RCC 7860 (cell line): ENCODE measurements at places on chromosomes 13 and 19.

- DNase-seq: peak; percentile 55
Measured at GRCh38 chr13:26952551-26953143, 192.1 kb upstream of the GPR12 start.

DNA sequence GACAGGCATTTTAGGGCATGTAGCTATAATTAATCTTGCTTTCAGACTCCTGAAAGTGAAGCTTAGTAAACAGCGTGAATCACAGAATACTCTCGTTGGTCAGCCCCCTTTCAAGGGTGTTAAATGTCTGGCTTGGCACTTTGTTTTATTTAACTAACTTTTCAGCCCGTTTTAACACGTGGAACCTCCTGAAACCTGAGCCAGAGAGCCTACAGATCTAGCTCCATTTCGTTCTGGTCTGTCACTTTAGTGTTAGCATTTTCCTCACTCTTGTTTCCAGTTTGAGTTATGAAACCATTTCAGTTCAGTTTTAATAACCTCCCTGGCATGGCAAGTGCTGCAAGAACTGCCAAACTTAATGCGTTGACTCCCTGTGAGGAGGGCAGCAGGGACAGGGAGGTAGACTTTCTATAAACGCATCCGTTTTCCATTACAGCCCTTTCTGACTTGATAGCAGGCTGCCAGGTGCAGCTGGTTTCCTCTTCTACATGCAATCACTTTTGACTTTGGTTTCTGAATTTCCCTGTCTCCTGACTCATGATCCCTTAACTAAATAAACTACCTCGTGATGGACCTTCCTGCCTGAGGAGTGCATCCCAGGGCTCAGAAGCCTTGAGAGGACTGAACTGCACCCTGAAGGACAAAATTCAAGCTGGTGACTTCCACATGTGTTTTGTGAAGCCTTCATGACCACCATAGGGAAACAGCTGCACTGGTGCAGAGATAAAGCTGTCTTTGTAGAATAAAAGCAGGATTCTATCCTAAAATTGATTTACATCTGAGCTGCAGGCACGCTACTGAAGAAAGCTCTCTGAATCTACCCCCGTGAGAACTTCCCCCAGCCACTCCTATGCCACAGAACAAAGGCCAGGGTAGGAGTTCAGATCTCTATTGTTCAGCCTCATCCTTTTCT, 192.6 kb downstream of the DLEU7 start:
- no peak for DNase-seq

DNA sequence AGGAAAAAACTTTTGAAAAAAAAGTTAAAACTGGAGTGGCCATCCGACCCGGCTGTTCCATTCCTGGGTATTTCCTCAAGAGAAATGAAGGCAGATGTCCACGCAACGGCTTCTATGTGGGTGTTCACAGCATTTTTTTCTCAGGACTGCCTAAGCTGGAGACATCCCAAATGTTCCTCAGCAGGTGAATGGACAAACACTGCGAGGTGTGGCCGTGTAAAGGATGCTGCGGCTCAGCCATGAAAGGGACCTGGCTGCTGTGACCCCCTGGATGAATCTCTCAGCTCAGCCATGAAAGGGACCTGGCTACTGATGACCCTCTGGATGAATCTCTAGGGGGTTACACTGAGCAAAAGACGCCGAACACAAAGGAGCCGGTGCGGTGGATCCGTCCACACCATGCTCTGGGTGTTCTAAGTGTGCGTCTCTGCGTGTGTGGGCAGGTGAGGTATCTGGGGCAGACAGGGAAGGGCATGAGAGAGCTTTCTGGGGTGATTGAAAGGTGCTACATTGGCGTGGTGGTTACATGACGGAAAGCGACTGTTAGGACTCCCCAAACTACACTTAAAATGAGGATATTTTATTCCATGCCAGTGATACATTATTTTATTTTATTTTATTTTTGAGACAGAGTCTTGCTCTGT, 7.2 kb upstream of the ASPDH start:
- DNase-seq: no peak

DNA sequence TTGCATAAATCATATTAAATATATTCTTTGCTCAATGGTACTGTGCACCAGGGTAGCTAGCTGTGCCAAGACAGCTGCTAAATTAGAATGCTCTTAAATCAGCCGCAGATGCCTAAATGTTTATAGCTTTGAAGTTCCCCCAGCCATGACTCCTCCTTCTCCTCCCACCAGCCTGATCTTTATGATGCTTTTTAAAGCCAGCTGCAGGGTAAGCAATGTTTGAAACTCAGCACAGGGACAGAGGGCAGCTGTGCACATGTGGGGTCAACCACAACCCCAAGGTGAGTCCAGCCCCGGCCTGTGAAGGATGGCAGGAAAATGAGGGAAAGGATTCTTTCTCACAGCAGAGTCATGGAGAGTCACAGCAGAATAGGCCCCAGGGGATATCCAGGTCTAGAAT, 635.7 kb downstream of the UQCRFS1 start:
- DNase-seq: no peak

DNA sequence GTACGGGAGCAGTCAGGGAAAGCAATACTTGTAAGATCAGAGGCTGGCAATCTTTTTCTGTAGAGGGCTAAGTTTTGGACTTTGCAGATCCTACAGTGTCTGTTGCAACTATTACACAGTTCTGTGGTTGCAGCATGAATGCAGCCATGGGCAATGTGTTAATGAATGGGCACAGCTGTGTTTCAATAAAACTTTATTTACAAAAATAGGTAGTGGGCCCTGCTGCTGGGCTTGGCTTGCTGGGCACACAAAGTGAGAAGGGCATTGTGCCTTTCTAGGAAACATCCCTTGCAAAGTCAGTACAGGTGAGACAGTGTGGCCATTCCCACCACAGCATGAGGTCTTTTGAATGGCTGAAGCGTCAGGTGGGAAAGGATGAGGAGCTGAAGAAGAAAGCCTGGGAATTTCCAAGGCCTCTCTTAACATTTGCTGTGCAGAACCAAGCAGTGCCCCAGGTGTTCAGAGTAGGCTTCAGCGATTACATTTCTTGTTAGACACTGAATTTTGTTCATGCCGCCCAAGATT, 9.1 kb downstream of the KL start:
- DNase-seq: no peak

GRCh38 chr19:55699221-55699620, 24.2 kb downstream of the EPN1 start:
- DNase-seq: no peak

- DNase-seq: no peak
Measured at GRCh38 chr13:52366291-52366690, 39.7 kb downstream of the THSD1 start.

- no peak for DNase-seq
Measured at GRCh38 chr19:51091126-51091525, 8.4 kb upstream of the KLK14 start.

GRCh38 chr19:18338541-18338940, 1.9 kb upstream of the PGPEP1 start:
- no peak for DNase-seq

GRCh38 chr13:30972888-30973377, 40.5 kb downstream of the TEX26 start:
- no peak for DNase-seq

GRCh38 chr13:94996445-94996844, 284.1 kb upstream of the SOX21 start:
- DNase-seq: no peak

- no peak for DNase-seq
Measured at GRCh38 chr13:32179708-32180107, 135.5 kb downstream of the ZAR1L start.

GRCh38 chr13:37277007-37277406, 171.5 kb upstream of the CSNK1A1L start:
- no peak for DNase-seq

- peak; percentile 11 for DNase-seq
Measured at GRCh38 chr19:45413497-45413896, 7.1 kb downstream of the POLR1G start.

DNA sequence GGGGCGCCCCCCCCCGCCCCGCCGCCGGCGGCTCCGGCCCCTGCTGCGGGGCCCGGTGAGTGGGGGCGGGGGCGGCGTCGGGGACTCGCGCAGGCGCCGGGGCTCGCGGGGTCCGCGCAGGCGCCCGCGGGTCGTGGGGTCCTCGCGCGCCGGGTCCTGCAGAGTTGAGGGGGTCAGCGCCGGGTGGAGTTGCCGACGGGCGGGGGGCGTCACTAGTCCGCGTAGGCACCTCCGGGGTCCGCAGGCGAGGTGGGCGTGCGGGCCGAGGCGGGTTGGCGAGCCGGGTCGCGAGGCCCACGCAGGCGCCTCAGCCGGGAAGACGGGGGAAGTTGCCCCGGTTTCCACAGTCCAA, 365 bp downstream of the PPP6R1 start:
- DNase-seq: no peak

DNA sequence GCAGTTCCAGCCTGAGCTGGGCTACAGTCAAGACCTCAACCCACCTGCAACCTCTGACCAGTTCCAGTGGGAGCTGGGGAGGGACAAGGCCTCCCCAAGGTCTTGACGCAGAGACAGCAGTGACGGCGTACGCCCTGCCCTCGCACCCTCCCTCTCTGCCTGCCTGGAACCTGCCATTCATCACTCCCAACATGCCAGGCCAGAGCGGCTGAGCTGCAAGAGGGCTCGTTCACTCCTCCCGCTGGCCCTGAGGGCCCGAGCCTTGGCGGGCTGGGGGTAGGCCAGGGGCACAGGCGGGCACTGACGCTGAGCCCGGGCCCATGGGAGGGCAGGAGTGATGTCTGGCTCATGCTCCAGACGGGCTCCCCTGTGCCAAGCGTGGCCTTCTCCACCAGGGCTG, 8.2 kb downstream of the NDUFA11 start:
- no peak for DNase-seq

DNA sequence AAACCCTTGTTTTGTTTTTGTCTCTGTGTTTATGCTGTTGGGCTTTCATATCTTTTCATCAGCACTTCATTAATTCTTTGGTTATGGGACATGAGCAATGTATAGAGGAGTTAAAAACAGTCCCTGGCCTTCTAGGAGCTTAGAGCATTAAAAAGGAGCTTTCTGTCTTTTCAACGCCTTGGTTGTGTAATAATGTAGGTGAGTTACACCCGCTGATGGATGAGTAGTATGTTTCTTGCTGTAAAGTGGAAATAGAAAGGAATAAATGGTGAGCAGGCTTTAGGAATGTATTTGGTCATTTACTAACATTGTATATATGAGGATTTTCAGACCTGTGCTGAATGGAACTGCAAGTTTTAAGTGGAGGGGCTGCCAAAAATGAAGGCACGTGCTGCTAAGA, 121.5 kb upstream of the RNF113B start:
- DNase-seq: no peak

- peak; percentile 58 for DNase-seq
Measured at GRCh38 chr13:40589285-40590109, 76.9 kb downstream of the FOXO1 start.

DNA sequence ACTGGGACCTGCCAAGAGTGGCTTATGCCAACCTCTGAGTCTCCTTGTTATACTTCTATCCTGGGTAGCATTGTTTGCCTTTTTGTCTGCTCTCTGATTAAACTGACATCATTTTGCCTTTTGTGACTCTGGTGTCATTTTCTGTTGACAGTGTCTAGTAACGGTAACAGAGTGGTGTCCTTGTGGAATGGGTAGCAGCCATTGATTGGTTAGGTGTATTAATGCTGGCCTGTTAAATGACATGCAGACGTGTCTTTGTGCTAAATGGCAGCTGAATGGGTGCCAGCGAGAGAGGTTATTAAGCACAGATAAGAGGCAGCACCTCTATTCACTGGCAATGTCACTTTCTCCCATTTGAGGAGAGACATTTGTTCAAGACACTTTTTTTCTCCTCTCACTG, 1289.4 kb downstream of the PCDH9 start:
- DNase-seq: no peak

DNA sequence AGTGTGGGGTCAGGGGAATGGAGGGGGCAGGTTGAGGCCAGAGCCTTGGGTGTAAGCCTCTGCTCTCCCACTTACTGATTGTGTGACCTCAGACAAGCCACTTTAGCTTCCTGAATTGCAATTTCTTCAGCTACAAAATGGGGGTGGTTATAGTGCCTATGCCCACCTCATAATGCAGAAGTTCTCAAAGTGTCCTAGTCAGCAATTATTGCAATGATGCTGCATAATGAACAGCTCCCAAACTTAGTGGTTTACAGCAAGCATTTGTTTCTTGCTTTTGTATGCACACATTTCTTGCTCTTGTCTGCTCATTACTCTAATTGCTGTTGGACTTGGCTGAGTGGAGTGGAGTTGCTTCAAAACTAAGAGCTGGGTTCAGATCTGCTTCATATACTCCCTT, 36.0 kb downstream of the CYP4F22 start:
- DNase-seq: no peak

GRCh38 chr19:47186446-47187334, 44.3 kb downstream of the BBC3 start:
- DNase-seq: no peak

- peak; percentile 7 for DNase-seq
Measured at GRCh38 chr19:5046339-5047039, 77.6 kb downstream of the KDM4B start.

- DNase-seq: no peak
Measured at GRCh38 chr13:43054803-43055802, 31.7 kb downstream of the DNAJC15 start.

GRCh38 chr19:29521291-29522075, 4.3 kb upstream of the VSTM2B start:
- no peak for DNase-seq

GRCh38 chr19:40147693-40148347, 43.4 kb upstream of the MAP3K10 start:
- no peak for DNase-seq

- no peak for DNase-seq
Measured at GRCh38 chr13:50577806-50578205, 265.7 kb downstream of the DLEU7 start.

DNA sequence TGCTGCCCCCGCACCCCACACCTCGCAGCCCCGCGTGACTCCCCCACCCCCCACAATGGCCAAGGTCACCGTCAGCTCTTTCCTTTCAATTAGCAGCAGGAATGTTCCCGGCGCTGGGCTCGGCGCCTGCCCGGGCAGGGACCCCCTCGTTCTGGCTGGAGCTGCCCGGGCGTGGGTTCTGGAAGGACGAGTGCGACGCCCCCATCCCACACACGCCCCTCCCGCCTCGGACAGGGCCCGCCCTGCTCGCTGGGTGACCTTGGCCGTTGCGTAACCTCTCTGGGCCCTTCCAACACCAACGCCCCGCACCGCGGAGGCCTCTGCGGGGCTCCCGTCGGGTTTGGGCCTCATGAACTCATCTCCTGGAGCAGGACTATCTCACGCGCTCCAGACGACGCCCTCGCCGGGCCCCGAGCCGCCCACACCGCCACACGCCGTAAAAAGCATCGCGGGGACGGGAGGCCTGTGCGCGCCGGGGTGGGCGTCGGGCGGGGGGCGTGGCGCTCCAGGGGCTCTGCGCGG, 10.3 kb downstream of the PALM start:
- no peak for DNase-seq
